ENCODE measurements at places on chromosomes 6 and 20.

DNA sequence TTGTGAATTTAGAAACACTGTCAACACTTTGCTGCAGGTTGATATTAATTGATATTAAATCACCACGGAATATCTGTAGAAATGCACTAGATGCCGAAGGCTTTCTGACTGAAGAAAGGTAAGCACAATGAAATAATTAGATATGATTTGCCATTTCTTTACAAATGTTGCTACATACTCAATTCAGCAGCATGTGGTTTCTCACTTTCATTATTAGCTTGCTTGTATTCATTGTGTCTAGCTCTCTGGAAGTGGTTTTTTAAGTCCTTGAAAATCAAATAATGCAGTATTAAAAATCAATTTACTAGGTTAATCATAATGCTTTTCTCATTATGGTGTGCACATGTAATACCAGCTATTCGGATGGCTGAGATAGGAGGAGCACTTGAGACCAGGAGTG, 231.3 kb upstream of the MARCKS start:
- no peak for DNase-seq

GRCh38 chr6:32252331-32253009, 28.6 kb upstream of the NOTCH4 start:
- DNase-seq: no peak

DNA sequence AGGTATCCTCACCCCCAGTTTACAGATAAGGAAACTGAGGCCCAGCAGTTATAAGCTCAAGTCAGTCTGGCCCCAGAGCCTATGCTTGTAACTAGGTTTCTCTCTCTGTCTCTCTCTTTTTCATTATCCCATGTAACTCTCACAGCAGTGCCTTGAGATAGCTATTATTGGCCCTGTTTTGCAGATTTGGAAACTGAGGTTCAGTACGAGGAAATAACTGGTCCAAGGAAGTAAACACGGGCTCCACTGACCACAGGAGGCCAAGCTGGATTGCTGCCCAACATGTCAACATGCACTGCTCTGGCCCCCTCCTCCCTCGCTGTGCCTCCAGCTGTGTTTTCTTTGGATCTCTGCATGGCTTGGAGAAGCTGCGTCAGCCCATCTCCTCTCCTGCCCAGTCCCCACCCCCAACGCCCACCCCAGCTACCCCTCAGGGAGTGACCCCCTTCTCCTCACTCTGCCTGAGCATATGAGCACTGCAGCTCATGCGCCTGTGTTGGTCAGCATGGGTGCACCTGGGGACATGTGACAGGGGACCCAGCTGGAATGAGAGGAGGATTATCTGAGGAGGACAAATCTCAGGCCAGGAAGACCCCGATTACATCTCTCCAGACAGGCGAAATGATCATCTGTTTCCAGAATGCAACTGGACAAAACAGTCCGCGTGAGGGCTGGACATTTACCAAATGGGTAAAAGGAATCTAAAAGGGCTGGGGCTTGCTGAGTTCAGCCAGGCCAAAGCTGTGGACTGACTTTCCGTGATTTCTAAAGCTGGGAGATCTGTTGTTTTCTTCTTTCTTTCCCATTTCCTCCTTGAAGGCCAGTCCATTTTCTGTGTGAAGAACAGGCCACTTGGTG, 7.8 kb upstream of the PLTP start:
- DNase-seq: no peak

- DNase-seq: no peak
These were observed 629.1 kb downstream of the MMUT start for GRCh38 chr6:48833916-48834315.

GRCh38 chr6:111563581-111563980, 42.1 kb downstream of the TRAF3IP2 start:
- DNase-seq: no peak

DNA sequence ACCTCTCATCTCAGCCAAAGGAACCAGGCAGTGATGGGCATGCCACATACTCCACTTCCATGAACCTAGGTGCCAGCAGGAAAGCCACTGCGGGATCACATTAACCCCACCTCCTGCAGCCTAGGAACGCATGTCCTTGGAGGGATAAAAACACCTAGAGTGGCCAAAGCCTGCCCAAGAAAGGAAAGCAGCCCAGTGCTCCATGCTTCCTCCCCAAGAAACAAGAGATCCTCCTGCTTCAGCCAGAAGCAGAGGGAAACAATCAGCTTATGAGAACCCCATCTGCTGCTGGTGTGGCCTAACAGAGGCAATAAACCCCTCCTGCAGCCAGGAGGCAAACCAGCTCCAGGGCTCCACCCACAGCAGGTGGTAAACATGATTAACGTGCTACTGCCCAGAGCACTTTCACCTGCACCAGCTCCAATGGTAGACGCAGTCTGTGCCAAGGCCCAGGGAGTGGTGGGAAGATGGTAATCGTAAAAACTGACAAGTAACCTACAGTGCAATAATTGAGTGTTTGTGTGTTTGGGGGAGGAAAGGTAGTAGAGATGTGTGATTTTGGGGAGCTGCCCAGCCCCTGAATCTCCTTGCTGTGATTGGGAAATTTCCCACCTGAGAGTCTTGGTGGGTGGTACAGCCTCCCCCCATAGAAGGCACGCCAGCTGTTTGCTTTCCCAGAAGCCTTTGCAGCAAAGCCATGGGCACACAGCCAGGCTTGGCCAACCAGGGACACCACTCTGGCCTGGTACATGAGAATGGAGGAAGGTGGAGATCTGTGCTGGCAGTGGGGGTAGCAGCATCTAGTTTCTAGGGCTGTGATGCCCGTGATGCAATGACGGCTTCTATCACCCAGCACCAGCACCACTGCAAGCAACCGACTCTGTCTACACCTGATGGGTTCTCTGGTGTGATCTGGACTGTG, 50.6 kb upstream of the TBC1D7 start:
- no peak for DNase-seq

Data from CD4-positive, alpha-beta T cell treated with Interferon alpha-2 for 1 hour (primary cell).